ENCODE measurements at places on chromosomes 12 and 14.

DNA sequence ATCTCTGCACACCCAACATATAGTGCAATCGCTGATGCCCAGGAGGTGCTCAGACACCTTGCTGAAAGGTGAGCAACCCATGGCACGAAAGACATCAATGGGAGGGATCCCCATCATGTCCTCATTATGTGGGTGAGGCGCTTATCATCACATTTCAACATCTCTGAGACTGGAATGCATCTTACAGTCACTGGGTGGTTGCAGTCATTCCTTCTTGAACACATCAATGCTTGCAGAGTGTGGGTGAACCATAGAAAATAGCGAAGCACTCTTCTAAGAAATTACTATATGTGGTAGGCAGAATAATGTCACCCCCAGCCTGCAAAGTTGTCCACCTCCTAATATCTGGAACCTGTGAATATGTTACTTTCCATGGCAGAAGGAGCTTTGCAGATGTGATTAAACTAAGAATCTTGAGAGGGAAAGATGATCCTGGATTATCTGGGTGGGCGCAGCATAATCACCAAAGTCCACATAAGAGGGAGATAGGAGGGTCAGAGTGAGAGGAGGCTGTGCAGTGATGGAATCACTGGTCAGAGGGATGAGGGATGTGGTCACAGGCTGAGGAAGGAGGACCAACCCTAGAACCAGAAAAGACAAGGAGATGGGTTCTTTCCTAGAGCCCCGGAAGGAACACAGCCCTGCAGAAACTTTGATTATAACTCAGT, 51.2 kb downstream of the GLRX5 start:
- no peak for DNase-seq

DNA sequence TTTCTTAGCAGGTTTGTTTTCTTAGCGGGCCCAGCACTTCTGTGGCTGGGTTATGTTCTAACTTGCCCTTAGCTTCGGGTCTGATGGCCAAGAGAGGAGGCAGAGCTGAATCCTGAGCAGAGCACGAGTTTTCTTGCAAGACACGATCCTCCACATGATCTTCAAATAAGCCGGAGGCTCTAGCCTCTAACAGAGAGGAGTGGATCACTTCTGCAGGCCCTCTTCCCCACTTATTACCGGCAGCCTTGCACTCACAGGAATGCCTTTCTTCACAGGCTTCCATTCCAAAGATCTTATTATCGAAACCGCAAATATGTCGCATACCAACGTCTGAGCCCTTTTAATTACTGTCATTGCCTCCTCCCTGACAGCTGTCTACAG, 79.5 kb downstream of the SINHCAF start:
- no peak for DNase-seq

- DNase-seq: no peak
These were observed 209.5 kb downstream of the ASCL1 start for GRCh38 chr12:103166949-103167348.

- no peak for DNase-seq
These were observed 58.8 kb downstream of the GPR68 start for GRCh38 chr14:91185721-91186120.

GRCh38 chr12:119412811-119413794, 78.6 kb downstream of the CCDC60 start:
- peak; percentile 3 for DNase-seq

Measured in stimulated activated CD4-positive, alpha-beta T cell treated with anti-CD3 and anti-CD28 coated beads, Interleukin-4, amount 100 ng/mL, for 1 hour (primary cell).